ENCODE measurements at places on chromosomes 7 and 10.
A peak's percentile ranks its signal among the peaks of the same experiment; 100 is the strongest.

GRCh38 chr10:25036381-25036780 lies 20.0 kb downstream of the THNSL1 start:
- no peak for DNase-seq

DNA sequence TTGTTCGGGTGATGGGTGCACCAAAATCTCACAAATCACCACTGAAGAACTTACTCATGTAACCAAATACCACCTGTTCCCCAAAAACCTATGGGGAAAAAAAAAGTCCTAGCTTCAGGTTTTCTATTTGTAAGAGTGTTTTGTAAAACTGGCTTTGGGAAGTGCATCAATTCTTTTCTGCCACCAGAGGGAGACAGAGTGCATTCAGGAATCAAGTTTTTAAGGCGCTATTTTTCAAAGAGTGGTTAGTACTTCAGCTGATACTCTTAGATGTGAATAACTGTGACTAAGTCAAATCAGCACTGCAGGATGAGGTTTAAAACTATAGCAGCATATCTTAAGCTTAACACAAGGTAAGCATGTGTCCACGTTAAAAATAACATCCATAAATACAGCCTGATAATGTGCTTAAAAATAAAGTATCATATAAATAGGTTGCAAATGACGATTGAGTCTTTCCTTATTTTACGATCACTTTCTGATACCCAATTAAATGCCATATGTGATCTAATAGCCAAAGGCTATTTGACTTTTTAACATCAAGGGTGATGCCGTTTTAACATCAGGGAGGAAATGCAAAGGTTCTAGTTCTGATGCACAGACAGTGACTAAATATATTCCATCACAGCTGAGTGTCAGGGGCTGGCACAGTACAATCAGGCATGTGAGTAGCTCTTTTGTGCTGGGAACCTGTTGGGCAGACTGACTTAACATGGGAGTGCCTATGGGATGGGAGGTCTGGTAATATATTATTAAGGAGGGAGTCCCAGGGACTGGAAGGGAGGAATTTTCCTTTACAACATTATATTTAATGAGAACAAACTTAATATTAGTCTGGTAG lies 10.6 kb upstream of the LYZL2 start:
- peak; percentile 44 for DNase-seq

DNA sequence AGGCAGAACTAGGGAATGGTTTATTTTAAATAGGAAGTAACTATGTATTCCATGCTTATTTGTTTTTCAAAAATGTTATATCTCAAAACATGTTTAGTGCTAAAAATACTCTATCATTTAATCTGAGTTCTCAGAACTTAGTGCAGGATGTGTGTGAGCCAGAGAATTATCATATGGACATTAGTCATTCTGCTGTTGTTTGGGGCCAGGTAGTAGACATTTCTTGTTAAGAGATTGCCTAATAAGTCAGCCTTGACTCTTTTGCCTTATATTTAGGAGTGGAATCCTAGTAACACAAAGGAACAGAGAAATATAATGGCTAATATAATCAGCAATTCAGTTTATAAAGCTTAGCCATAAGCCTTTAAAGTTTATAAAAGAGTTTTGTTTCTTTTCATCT lies 149.8 kb downstream of the CCSER2 start:
- DNase-seq, result no peak

DNA sequence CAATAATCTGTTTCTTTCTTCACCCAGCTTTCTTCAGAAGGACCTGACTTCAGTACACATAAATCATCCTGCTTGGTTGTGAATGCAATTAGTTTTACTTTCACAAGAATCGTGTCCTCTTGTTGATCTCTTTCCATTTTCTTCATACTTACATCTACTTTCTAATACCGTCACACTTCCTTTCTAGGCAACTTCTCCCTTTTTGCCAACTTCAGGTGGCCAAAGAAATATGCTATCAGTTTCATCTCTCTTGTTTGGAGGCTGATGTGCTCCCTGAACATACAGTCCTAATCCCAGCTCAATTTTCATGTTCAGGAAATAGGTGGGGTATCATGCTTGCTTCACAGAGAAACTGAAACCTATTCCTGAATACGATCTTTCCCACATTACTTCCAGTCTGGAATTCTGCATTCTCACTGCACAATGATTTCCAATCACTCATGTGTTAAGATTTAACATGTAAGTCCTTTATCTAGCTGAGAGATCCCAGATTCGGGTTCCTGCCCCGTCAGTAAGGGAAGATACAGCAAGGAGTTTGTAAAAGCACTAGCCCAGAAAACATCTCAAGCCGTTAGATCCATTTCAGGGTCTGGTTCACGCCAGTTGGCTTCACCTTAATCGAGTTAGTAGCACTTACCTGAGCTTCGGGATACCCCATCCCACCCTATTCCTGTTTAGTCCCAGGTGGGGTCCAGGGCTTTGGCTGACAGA lies 994 bp downstream of the SLC25A28 start:
- no peak for DNase-seq

GRCh38 chr7:81816312-81816711 lies 46.5 kb upstream of the HGF start:
- DNase-seq, result no peak

DNA sequence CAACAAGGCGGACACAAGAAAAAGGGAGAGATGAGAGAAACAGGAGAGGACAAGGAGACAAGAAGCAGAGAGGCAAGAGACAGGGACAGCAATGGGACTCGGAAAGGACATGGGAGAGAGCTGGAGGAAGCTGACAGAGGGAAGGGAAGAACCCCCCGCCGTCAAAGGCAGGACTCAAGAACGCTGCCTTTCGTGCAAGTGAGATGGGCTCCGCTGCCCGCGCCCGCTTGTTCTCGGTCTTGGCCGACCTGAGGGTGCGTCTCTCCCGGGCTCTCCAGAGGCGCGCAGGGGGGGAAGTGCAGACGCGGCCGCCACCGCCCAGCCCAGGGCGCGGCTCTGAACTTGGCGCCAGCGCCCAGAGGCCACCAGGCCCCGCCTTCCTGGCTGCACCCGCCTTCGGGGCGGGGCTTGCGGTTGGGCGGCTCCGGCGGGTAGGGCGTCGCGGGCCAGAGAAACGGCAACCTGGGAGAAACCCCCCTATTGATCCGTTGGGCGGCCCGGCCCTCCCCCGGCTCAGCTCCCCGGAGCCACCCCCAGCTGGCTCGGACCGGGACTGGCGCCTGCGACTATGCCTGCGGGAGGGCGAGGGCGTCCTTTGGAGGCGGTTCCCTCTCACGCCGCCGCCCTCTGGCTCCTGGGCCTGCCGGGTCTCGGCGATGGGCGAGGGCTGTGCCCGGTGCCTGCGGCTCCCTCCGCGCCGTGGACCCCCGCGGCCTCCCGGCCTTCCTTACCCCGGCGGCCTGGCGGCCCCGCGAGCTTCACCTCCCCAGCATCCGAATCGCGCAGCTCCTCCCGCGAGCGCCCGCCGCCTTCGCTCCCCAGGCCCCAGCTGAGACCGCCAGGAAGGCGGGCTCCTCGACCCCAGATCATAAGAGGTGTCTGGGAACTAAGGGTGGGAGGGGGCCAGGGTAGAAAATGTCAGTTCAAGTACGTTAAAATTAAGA lies 2.2 kb upstream of the ANTXRL start:
- DNase-seq, result peak; percentile 94

GRCh38 chr10:5631936-5632335 lies 34.5 kb downstream of the ASB13 start:
- no peak for DNase-seq

DNA sequence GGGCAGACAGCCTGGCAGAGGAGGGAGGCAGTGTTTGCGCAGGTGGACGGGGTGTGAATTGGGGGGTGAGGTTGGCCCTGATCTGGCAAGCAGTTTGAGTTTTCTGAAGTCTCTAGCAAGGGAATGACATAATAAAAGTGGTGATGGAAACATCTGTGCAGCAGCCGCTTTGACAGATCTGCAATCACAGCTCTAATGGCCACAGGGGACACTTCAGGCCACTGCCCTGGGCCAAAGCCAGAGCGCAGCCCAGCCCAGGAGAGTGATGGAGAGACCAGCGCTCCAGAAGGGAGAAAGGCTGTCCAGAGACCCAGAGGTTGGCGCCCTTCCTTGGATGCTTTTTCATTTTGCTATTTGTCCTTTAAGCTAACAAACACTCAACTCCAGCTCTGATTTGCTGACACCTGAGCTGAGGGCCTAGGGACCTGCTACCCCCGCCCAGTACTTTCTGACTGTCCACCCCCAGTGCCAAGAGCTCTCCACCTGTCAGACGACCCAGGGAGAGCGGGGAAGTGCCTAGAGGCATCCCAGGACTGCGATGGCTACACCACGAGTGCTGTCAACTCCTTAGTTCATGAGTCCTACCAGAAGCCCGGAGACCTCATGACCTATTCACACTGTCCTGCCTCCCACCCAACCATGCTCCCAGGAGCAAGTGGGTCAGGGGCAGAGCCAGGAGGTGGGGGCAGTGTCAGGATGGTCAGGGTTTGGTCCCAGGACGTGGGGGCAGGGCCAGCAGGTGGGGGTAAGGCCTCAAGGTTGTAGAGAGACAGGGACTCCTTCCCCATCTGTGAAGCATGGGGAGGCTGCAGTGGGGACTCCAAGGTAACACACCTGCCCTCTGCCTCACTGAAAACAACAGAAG lies 112.6 kb downstream of the PRKAG2 start:
- no peak for DNase-seq

DNA sequence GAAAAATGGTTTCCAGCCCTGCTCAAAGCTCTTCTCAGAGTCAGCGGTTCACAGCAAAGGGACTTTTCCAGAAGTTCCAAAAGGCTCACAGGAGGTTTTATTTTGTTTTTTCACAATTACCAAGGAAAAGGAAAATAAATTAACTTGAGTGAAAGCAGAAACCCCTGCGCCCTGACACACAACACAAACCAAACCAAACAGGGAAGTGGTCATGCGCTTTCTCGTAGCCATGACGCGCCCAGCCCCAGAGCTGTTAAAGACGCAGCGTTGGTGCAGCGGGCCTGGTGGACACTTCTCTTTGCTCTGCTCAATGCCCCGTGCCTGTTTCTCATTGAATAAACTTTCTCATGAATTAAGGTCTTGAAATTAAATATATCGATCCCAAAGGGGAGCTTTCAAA lies 134.4 kb upstream of the LYZL2 start:
- no peak for DNase-seq

DNA sequence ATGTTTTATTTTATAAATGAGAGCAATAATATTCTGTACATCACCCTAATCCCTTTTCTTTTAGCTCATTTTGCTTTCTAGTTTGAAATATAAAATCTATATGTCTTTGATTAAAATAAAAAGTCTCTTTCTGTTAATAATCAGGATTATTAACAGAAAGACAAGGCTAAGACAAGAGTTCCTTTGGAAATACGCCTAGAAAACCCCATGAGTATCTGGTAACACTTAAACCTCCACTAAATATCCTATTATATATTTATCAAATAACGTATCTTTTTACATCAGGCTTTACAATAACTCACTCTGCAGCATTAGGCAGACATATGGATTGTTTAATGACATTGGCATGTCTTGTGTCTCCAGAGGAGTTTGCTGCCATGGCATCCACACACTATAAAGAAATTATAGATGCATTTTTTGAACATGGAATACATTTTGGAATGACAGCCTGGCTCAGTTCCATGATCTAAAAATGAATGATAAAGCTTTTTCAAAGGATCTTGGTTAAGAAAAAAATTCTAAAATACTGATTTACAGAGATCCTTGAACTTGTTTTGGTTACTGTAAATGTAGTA lies 98.7 kb downstream of the TMEM26 start:
- DNase-seq, result no peak

DNA sequence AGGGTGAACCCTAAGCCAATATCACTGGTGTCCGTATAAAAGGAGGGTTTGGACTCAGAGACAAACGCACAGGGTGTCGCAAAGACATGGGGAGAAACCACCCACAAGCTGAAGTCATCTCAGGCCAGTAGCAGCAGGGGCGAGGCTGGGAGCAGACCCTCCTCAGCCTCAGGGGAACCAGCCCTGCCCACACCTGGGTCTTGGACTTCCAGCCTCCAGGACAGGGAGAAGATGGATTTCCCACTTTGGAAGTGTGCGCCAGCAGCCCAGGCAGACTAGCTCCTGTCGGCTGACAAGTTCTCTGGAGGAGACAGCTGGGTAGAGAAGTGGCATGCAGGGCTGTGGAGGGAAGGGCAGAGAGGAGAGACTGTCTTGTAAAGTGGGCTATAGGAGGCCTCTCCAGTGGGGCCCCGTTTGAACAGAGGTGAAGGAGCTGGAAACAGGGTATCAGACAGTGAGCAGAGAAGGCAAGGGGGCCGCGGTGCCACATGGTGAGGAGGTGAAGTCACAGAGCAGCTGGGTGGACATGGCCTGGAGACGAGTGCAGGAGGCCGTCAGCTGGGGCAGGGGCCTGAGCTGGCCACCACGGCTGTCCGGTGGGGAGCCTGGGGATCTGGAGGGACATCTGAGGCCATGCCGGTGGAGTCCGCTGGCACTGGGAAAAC lies 475.6 kb downstream of the PTPRN2 start:
- DNase-seq, result no peak

DNA sequence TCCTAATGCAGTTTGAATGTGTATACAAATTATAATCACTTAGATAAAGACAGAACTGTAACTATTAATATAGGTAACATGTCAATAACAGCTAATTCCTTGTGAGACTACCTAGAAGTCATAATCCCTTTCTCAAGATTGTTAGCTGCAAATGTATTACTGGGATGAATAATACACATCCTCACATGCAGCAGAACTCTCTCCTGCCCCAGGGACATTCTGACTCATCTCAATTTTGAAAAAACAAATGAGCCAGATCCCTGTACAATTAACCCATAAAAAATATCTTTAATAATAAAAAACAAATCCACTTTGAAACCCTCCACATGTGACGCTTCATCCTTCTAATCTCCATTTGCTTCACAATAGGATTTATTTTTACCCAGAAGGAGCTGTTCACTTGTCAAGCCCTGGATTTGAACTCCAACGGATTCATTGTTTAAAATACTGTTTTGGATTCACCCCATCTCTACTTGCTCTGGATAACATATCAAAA lies 428.4 kb upstream of the TEX47 start:
- no peak for DNase-seq

- DNase-seq, result peak; percentile 20
Measured at GRCh38 chr7:26500749-26501352, 209.2 kb downstream of the SNX10 start.

DNA sequence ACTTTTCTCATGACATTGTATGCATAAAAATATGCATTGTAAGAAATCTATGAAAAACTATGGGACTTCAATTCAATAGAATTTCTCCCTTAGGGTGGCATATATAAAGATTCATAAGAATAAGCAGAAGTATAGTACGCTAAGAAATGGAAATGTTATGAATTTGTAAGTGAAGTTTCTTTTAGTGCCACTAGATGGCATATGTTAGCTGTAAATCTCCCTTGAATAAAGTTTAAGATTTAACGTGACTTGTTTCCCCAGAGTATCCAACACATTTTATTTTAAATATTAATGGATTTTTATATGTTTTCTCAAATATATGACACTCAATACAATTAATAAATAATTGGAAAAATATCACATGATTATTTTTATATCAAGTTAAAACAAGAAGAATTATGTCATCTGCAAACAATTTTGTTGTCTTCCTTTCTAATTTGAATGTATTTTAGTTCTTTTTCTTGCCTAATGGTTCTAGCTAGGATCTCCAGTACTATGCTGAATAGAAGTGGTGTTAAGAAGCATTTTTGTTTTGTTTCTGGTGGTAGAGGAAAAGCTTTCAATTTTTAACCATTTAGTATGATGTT lies 287.2 kb downstream of the HGF start:
- DNase-seq, result no peak

- no peak for DNase-seq
Measured at GRCh38 chr7:22793593-22794462, 28.8 kb downstream of the TOMM7 start.

- no peak for DNase-seq
Measured at GRCh38 chr10:43036481-43037428, 40.1 kb upstream of the RET start.
